Activated naive CD8-positive, alpha-beta T cell treated with anti-CD3 and anti-CD28 coated beads, Interleukin-2, amount 10 ng/mL, durations not matched to agents 7 days and 5 days (primary cell): ENCODE measurements at places on chromosomes 11 and 22. TPM values are rescaled to one million over a fixed set of nuclear protein-coding genes. Genes with fewer than 3 reads are reported as not detected.

DNA sequence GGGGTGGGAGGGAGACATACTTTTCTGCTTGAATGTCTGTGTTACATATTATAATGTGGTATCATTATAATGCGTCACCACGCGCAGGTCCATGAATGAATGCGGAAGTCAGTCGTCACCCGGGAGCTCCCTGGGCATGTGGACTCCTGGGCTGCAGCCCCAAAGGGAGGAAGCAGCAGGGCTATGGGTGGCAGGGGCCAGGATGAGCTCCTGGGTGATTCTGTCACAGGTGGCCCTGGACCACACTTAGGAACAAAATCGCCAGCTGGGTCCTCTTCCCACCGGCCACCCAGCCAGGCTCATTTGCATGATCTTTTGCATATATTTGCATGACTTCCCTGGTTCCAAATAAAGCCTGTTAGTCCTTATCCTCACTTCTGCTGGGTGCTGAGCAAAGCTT lies 51.2 kb downstream of the KCNJ4 start:
- DNase-seq: no peak

TUBA8 gene
- total RNA-seq: 0.99 TPM

C11orf87 gene
- not detected for total RNA-seq

GRCh38 chr22:26559961-26560575 lies 29.9 kb downstream of the TPST2 start:
- no peak for DNase-seq

DNA sequence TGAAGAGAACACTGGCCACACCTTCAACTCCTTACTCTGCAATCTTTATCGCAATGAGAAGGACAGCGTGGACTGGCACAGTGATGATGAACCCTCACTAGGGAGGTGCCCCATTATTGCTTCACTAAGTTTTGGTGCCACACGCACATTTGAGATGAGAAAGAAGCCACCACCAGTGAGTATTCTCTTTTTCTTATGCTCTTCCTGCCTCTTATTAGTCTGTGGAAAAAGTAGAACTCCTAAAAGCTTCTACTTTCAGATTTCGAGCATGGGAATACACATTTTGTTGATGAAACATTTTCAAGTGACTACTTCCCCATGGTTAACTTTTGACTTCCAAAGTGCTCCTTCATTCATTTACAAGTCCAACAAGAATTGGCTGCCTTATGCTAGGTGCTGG lies 20.9 kb downstream of the ALKBH3 start:
- DNase-seq: no peak

DNA sequence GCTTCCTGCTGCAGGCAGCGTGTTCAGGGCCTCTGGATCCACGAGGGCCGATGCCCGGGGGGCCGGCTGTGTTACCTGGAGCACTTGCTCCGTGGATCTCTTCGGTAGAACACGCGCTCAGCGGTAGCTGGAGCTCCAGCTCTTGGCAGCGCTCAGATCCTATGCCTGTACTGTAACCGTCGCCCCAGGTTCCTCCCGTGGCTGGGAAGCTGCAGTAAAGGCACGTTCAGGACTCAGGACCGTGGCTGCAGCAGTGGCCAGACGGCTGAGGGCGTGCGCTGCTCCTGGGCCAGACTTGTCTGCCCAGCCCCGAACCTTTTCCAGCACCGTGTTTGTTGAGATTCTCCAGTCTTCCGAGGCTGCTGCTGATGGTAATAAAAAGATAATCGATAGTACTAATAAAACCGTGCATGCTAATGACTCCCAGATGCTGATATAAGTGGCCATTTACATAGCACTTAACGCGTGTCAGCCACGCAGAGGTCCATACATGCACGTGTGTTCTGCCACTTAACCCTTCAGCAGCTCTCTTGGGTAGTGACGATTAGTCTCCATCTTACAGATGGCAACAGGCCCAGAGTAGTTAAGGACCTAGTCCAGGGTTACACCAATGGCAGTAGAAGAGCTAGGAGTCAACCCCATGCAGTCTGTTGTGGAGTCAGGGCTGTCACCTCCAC lies 1.4 kb downstream of the MOV10L1 start:
- no peak for DNase-seq

DNA sequence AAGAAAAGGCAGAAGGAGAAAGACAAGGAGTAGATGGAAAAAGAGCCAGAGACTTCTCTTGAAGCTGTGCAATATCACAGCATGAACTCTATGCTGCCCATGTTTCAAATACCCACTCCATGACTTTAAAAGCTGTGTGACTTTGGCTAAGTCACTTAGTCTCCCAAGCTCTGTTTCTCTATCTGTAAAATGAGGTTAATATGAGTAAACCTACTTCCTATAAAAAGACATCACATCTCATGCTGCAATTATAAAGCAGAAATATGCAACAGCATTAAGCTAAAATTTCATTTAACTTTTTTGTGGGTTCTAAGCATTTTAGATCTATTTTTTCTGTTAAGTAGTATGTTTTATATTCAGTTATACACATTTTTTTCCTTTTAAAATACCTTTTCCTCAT lies 11.6 kb downstream of the DGCR2 start:
- DNase-seq: no peak

GRCh38 chr11:7677796-7678201 lies 4.5 kb upstream of the CYB5R2 start:
- no peak for DNase-seq

- DNase-seq: no peak
Measured at GRCh38 chr11:116481126-116481675, 291.6 kb downstream of the BUD13 start.

NRXN2 gene
- 0.36 TPM for total RNA-seq

GRCh38 chr22:20567371-20567847 lies 60.0 kb downstream of the MED15 start:
- DNase-seq: no peak

- DNase-seq: no peak
Measured at GRCh38 chr22:46038516-46039430, 61.8 kb upstream of the WNT7B start.

NLRP6 gene
- 34.0 TPM for total RNA-seq

PRRG4 gene
- 0.26 TPM for total RNA-seq

TMEM191C gene
- 5.1 TPM for total RNA-seq

- DNase-seq: no peak
Measured at GRCh38 chr22:24115247-24116207, 65.8 kb upstream of the SUSD2 start.

GRCh38 chr22:17774206-17774925 lies at the start of gene BID:
TSS of gene BID (minus strand) at chr22:17774469. CDS start at chr22:17750116, 24,353 bp downstream.
- DNase-seq: peak; percentile 69

MEI1 gene
- 52.5 TPM for total RNA-seq

GRCh38 chr11:67640758-67641337 lies 1.3 kb upstream of the TBX10 start:
- DNase-seq: no peak

ANO5 gene
- total RNA-seq: 0.14 TPM

TSSK2 gene
- not detected for total RNA-seq

- no peak for DNase-seq
Measured at GRCh38 chr11:125953401-125953935, 7.6 kb downstream of the VSIG10L2 start.

CRY2 gene
- 32.4 TPM for total RNA-seq

DNA sequence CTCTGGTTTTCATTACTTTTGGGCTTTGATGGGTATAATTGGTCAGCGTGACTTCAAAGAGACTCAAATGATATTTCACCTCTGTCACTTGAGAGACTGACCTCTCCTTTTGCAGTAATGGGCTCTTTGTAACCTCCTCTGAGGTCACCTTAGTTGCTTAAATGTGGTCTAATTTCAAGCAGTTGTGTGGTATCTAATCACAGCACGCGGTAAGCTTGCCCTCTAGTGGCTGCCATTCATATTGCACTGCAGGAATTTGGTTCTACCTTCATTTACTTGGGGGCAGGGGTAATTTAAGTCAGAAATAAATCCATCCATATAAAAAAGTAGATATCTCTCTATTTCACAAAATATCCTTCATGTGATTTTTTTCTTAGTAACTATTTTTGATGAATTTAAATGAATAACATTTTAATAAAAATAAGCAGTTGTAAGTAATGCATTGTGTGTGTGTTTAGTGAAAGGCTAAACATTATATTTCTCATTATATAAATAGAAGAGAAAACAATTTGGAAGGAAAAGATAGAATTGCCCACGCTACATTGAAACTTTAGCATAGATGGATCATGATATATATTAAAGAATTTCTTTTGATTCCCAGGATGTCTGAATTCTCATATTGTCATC lies 55.0 kb upstream of the ANO3 start:
- DNase-seq: peak; percentile 30

- no peak for DNase-seq
Measured at GRCh38 chr11:41377709-41378394, 81.6 kb downstream of the LRRC4C start.

ART5 gene
- not detected for total RNA-seq

NNMT gene
- total RNA-seq: not detected

DNA sequence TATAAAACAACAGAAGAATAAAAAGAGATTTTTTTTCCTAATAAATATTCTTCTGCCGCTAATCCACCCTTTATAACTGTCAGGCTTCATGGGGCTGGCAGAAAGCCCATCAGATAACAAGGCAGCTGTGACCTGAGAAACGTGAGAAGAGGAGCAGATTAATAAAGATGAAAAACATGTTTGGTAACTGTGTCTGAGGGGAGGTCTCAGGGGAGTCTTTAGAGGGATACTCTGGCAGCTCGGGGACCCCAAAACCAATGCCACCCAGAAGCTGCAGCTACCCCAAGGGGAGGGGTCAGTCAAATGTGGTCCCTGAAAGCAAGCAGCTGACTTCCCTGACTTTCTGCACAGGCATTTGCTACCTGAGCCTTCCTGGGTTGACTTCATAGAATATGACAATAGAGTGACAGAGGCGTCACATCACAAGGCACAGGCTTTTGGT lies 48.4 kb upstream of the POU2AF1 start:
- no peak for DNase-seq

HDAC10 gene
- 111 TPM for total RNA-seq

GRCh38 chr11:19467904-19468303 lies 227.2 kb upstream of the E2F8 start:
- no peak for DNase-seq
